Karpas-422 (cell line): ENCODE measurements at places on chromosomes 12 and 14.

GRCh38 chr12:120640861-120641833 is 721 bp downstream of the CABP1 start:
- H3K27ac ChIP-seq, result no peak overlapping the region
- H3K36me3 ChIP-seq, result no peaks in the 10 kb centered on the region
- no peaks in the 10 kb centered on the region for H3K27me3 ChIP-seq
- peak; percentile 67 for DNase-seq
- peaks cover 17% of the 10 kb centered on the region for H3K4me1 ChIP-seq
- H3K4me3 ChIP-seq, result peak overlapping the region; percentile 53; the same call in 1 of the 2 replicates

- peaks cover 54% of the 10 kb centered on the region for H3K4me1 ChIP-seq
- no peaks in the 10 kb centered on the region; the same call in 1 of the 2 replicates for H3K27me3 ChIP-seq
- H3K4me3 ChIP-seq, result peak overlapping the region; percentile 47; the same call in 1 of the 2 replicates
- H3K36me3 ChIP-seq, result no peaks in the 10 kb centered on the region; the same call in 1 of the 2 replicates
- peak; percentile 97 for DNase-seq
- peak overlapping the region; percentile 93 for H3K27ac ChIP-seq
Measured at GRCh38 chr12:124744659-124745464, 118.8 kb downstream of the SCARB1 start.

- no peaks in the 10 kb centered on the region for H3K4me1 ChIP-seq
- no peak overlapping the region for H3K4me3 ChIP-seq
- no peak overlapping the region for H3K27ac ChIP-seq
- no peaks in the 10 kb centered on the region for H3K36me3 ChIP-seq
Measured at GRCh38 chr14:21014761-21015190, 10.1 kb downstream of the NDRG2 start.

- no peaks in the 10 kb centered on the region for H3K36me3 ChIP-seq
- no peak overlapping the region for H3K4me3 ChIP-seq
- H3K27me3 ChIP-seq, result no peaks in the 10 kb centered on the region
- H3K27ac ChIP-seq, result no peak overlapping the region
Measured at GRCh38 chr12:103046154-103046553, 88.7 kb downstream of the ASCL1 start.
